T-helper 2 cell (primary cell): ENCODE measurements at places on chromosomes 2 and 18.

- no peak for DNase-seq
Measured at GRCh38 chr2:127453392-127454171, 35.4 kb downstream of the PROC start.

DNA sequence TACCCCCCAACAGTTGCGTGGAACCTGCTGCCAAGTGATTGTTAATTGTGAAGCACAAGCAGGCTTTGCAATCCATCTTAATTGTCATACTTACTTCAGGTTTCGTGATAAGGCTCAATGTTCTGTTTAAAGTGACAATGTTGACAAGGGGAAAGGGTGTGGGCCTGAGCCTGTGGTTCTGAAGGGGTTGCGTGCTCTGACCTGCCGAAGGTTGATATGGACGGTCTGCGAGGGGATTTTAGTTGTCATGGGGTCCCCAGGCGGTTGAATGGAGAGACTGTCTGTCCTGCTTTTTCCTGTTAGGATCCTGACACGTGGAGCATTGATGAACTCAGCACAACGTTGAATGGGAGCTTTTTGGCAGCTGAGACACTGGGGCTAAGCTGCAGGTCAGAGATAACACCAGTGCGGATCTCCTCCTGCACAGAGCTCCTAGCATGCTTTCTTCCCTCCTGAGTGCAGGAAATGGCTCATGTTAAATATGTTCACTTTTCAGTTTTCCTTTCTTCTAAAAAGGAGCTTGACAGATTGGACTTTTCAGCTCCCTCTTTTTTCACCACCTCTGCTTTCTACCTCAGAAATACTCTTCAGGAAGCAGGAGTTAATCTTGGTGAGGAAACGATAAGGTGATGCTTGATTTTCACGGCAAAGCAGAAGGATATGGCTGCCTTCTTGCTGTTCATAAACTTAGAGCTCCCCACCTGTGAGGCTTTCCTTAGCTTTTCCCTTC is 62.9 kb upstream of the ZEB2 start:
- no peak for DNase-seq

DNA sequence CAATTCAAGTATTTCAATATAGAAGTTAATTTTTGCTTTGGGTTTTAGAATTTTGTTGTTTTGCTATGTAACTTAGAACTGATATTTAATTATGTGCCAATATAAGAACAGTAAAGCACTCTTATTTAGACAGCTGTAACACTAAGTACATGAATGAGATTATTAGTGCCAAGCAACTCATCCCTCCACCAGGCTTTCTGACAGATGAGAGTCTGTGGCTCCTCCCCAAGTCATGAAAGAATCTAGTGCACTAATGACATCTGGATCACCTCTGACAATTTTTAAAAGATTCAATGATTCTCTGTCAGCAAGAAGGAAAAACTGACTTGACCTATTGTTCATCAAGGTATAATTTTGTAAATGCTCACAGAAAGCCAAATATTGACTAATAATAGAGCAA is 67.8 kb downstream of the TMEFF2 start:
- no peak for DNase-seq

DNA sequence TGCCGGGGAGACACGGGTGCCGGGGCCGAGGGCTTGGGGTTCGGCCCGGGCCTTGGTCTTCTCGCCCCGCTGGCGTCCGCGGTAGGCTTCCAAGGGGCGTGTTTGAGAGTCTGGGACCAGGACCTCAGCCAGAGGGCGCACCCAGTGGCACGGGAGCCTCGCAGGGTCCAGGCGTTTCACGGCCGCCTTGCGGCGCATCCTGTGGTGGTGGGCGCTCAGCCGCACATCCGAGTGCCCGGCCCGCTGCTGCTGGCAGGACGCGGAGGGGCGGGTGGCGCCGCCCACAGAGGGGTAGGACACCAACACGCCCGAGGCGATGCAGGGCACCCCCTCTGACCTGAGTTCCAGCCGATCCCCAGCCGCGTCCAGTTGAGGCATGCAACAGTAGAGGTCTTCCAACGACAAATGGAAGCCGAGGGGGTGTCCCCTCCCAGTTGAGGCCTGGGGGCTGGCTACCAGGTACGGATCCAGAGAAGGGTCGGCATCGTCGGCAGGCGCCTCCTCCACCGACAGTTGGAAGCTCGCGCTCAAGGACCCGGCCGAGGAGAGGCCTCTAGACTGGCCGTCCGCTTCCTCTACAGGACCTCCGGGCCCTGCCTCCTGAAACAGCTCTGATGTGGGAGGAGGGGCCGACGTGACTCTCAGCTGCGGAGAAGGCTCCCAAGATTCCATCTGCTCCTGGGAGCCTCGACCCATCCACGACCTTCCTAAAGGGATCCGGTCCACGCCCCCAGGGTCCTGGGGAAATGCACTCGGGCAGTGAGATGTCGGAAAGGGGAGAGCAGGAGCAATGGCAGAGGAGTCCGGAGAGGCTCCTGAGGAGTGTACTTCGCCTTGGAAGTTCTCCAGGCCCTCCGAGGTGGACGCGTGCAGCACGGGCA is 6.3 kb downstream of the C2orf81 start:
- DNase-seq, result no peak

GRCh38 chr2:187453078-187453641 is 5.1 kb upstream of the CALCRL start:
- no peak for DNase-seq

- no peak for DNase-seq
Measured at GRCh38 chr2:72988726-72989273, 71.5 kb downstream of the EMX1 start.

GRCh38 chr2:232581725-232582124 is 31.2 kb downstream of the EIF4E2 start:
- DNase-seq, result no peak

DNA sequence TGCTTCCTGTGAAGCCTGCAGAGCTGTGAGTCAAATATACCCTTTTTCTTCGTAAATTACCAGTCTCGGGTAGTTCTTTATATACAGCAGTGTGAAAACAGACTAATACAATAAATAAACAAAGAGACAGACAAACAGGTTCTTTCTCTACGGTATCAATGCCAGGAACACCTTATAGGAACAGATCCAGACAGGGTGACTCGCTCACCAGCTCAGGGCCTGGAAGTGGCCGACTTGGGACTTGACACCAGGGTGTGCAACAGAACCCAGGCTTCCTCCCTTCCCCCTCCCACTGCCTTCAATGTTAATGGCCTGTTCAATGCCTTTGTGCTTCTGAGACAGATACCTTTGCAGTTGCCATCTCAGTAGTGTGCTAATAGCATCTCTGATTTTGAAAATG is 309.5 kb downstream of the ALK start:
- DNase-seq, result no peak

DNA sequence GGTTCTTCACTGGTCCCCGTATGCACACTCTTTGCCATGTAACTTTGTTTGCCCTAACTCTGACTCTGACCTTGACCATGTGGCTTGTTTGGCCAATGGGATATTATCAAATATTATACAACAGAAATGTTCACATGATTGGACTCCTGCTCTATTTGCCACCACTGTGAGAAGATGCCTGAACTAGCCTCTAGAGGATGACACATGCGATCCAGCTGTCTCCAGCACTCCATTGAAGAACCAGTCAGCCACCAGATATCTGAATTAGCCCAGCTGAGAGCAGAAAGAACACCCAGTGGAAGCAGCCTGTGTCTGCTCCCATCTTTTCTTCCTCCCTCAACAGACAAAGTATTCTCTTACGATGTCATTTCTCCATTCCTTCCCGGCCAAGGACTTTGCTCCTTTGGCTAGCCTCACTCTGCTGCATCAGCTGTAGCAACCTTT is 412.1 kb downstream of the IRS1 start:
- DNase-seq, result no peak

GRCh38 chr2:207092818-207093217 is 72.9 kb downstream of the KLF7 start:
- DNase-seq, result no peak

GRCh38 chr2:76862901-76863300 is 659.3 kb downstream of the LRRTM4 start:
- no peak for DNase-seq

DNA sequence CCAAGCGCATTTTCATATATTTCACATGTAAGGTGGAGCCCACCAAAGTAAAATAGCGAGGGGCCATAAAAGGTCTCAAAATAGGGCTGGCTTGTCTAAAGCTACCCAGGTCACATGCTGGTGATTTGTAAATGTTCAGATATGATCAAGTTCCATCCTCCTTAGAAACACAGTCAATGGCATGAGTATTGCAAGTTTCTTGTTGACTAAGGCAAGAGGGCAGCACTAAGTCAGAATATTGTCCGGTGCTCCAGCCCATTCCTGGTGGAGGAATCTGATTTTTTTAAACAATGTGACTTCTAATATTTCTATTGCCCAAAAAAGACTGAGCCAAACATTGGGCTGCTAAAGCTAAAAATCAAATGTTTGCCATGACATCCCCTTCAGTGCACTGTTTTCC is 85.1 kb downstream of the LAMA1 start:
- DNase-seq, result no peak

- DNase-seq, result no peak
Measured at GRCh38 chr2:127844973-127845372, 13.0 kb downstream of the POLR2D start.

DNA sequence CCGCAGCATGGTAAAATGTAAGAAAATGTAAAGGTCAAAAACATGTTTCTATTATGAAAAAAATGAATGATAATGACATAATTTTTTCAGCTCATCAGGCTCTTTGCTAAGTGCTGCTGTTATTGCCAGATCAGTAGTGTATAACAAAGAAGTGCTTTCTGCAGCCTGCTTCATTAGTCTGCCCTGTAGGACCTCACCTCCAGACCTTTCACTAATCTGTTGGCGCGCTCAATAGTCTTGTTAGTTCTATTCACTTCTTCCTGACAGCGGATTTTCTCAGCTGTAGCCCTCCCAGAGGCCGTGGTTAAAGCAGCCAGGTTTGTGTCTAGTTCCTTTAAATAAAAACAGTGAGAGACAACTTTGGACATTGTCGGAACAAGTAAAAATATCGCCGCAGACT is 97.7 kb downstream of the CDCA7 start:
- no peak for DNase-seq

DNA sequence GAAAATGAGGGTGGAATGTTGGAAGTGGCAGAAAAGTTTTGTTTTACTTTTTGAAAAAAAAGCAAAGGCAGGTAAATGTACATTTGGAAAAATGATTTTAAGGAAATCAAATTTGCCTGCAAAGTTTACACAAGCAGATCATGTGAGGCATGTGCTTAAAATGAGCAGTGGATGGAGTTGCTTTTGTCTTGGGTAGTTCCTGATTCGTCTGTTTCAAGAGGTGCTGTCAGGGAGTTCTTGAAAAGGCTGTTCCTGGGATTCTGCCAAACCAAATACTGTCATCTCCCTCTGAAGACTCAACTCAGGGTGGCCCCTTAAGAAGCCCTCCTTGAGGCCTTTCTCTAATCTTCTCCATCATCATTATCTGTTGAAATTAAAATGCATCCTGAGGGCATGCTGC is 59.0 kb downstream of the TACR1 start:
- DNase-seq, result no peak

DNA sequence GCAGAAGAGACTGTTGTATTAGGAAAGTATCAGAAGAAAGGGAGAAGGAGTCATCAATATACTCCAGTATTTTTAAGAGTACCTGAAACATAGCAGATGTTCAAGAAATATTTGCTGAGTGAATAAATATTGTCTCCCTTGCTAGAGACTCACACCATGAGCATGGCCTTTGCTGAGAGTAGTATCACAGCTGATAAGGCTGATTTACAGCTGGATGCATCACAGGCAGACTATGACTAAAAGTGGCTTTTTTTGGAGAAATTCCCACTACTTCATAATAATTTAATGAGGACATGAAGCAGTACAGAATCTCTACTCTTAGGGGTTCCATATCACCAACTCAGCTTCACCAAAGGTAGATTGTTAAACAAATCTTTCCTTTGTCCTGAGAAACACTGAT is 373.3 kb downstream of the RBM43 start:
- DNase-seq, result no peak

- no peak for DNase-seq
Measured at GRCh38 chr18:48098538-48098937, 168.1 kb upstream of the SMAD2 start.

- DNase-seq, result no peak
Measured at GRCh38 chr2:160876765-160877164, 283.5 kb upstream of the TANK start.

DNA sequence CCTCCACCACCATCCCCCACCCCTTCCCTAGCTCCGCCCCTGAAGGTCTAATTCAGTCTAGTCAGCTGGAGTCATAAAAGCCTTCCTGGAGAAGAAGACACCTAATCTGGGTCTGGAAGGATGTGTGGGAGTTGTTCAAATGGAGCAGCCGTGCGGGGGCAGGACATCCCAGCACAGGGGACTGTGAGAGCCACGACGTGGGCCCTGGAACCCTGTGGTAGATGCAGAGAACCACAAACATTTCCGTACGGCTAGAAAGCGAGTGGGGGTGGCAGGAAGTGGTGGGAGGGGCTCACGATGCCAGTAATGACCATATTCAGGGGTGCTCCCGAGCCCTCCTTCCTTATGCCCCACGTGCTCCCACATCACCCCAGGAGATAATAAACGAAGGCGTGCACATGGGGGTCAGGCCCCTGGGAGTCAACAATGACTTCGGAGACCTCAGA is 20.9 kb upstream of the COL6A3 start:
- DNase-seq, result peak; percentile 91
